ENCODE measurements at places on chromosomes 2 and 18.

- no peak for DNase-seq
These were observed 4.9 kb upstream of the CFLAR start for GRCh38 chr2:201111096-201111495.

DNA sequence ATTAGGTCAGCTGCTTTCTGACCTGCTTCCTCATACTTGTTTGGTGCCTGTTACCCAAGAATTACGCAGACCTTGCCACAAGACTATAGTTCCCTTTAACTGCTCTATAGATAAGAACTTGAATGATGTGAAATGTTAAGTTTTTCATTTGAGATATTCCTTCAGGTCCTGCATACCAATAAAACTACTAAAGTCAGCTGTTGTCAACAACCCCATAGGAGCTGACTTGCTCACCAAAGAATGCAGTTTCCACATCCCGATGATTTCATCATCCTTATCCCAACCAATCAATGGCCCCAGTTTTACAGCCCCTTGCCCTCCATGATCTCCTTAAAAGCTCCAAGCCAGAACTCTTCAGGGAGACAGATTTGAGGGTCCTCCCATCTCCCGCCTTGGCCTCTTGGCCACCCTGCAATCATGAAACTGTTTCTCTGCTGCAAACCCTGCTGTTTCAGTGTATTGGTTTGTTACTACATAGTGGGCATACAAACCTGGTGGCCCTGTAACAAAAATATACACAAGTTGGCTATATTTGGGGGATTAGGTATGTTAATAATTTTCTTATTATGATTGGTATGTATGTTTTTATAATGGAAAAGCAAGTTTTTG lies 396.3 kb upstream of the CHST9 start:
- no peak for DNase-seq

GRCh38 chr18:363301-364085 lies 95.6 kb upstream of the THOC1 start:
- DNase-seq = no peak

DNA sequence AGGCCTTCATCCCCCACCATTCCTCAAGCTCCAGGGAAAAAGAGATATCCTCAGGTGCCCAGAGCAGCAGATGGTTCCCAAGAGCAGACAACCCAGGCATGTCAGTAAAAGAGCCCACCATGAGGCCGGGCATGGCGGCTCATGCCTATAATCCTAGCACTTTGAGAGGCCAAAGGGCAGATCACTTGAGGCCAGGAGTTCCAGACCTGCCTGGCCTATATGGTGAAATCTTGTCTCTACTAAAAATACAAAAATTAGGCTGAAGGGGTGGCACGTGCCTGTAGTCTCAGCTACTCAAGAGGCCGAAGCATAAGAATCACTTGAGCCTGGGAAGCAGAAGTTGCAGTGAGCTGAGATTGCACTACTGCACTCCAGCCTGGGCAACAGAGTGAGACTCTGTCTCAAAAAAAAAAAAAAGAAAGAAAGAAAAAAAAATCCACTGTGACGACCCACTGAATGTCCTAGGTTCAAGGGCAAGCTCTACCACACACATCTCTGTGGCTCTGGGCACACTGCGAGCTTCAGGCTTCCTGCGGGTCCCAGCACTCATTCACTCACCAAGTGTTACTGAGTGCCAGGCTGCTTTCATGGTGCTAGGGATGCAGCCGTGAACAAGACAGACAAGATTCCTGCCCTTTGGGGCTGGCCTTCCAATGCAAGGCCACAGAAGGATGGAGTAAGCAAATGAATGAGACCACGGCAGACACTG lies 6.5 kb upstream of the DUSP2 start:
- no peak for DNase-seq

DNA sequence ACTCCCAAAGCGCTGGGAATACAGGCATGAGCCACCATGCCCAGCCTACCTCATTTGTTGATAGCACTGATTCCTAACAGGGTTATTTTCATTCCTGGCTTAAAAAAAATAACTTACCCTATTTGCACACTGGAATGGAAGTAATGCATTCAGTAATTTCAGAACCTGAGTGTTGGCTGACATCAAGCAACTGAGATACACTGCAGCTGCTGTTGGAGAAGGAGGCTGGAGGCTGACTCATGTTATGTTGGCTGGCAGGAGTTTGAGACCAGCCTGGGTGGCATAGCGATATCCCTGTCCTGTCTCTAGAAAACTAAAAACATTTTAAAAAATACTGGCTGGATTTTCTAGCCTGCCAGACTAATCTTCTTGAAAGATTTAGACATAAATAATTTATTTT lies 385.1 kb upstream of the MEX3C start:
- no peak for DNase-seq

- no peak for DNase-seq
These were observed 2.2 kb upstream of the MAPRE2 start for GRCh38 chr18:35038881-35039491.

GRCh38 chr18:9838144-9838877 lies 47.5 kb upstream of the TXNDC2 start:
- DNase-seq = no peak

GRCh38 chr2:129699781-129700573 lies 279.5 kb upstream of the RAB6C start:
- no peak for DNase-seq

GRCh38 chr2:187679454-187679853 lies 125.2 kb upstream of the TFPI start:
- DNase-seq = no peak

- no peak for DNase-seq
These were observed 332.8 kb upstream of the UBE2E3 start for GRCh38 chr2:180647621-180648020.

DNA sequence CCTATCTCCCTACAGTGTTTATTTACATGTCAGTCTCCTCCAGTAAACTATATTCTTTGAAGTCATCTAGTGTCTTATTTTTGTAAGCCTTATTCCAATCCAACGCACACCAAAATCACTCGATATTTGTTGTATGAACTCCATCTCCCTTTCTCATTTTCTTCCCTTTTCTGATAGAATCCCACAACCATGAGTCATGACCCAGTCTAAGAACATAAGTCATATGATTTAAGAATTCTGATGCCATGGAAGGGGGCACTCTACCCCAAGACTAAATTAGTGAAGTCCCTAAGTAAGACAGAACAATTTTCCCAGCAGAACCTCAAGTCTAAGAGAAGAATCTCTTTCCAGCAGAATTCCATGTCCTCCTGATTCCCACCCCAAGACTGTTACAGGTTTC lies 5.4 kb downstream of the CHMP3 start:
- no peak for DNase-seq

DNA sequence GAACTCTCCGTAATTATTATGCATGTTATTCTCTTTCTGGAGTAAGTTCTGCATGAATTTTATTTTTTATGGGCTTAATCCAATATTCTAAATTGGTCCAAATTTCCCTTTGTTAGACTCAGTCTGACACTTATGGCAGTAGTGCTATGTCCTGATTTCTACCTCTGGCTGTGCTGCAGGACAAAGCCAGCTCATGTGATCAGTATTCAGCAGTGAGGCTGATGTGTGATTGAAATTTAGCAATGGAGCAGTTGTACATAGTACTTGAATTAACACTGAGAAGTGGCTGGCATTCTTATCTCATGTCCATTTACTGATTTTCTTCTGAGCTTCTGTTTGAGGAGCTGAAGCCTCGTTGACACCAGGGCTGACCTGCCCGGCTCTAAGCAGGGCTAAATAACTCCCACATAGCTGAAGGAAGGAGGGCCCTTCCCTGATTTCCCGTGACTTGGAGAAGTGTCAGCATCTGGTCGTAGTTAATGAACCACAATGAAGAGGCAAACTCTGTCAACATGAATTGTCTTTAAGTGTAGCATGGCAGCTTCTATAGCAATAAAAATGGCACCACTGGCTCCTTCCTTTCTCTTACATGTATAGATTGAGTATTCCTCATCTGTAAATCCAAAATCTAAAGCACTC lies 159.0 kb upstream of the RASGRP3 start:
- no peak for DNase-seq

GRCh38 chr2:219274361-219274921 lies 4.7 kb upstream of the DNAJB2 start:
- DNase-seq = no peak

DNA sequence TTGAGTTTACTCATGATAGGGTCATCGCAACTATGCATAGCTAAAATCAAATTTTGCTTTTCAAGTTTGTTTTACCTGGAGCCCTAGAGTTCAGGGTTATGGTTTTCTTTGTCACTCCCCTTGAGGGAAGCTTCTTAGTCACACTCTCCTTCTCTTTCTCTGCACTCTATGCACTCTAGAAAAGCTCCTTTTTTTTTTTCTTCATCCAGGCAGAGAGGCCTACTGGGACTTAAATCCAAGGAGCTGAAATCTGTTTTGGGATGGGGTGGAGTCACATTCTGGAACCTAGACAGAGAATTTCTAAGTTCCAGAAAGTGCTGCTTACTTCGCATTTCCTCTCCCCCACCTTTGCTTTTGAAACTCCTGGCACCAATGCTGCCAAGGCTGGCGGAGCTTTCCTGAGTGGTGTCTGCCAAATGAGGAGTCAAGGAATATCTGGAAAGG lies 19.1 kb upstream of the IL18R1 start:
- no peak for DNase-seq

DNA sequence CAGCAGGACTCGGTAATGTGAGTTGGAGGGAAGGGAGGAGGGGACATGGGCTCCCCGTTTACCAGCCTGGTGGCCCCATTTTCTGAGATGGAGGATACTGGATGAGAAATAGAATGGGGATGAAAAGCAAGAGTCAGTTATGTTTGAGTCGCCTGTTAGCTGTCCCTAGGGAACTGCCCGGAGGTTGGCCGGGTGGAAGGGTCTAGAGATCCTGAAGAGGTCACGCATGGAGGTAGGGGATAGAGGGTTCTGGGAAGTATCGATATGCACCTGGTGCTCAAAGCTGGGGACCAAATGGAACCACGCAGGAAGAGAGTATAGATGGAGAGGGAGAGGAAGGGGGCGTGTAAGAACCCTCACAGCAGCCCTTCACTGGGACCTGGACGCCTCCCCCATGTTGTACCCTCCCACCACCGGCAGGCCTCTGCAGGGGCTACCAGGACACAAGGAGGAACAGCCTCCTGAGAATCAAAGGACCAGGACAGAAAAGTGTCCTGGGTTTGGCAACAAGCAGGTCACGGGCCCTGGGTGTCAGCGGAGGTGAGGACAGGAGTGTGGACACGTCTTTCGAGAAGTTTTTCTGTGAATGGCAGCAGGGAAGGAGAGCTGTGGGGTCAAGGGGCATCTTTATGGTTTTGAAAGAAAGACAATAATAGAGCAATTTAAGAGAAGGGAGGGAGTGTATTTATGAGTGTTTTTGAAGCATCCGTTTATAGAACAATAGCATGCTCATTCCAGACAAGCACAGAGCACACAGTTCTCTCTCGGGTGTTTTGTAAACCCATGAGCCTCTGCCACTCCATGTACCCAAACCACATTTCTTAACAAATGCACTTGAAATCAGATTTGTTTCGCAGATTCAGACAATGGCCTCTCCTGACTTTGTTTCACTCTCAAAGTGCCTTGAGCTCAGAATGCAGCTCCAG lies 132.2 kb downstream of the SMAD7 start:
- no peak for DNase-seq

GRCh38 chr18:24000613-24001490 lies 13.7 kb upstream of the TTC39C start:
- no peak for DNase-seq

DNA sequence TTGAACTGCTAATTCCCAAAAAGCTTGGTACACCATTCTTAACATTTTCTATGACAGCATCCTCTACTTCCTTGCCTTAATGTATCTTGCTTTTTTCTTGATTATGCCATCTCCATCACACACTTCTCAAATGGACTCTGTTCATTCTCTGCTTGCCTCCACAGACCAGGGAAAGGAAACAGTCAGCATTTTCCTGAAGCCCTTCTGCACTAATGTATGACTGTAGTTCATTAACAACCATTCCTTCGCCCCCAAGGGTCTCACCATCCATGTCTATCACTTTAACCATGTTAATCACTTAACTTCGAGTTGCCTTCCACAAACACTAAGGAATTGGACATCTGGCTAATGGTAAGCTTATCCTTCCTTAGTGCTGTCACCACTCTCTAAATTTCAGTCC lies 54.8 kb downstream of the COBLL1 start:
- no peak for DNase-seq

DNA sequence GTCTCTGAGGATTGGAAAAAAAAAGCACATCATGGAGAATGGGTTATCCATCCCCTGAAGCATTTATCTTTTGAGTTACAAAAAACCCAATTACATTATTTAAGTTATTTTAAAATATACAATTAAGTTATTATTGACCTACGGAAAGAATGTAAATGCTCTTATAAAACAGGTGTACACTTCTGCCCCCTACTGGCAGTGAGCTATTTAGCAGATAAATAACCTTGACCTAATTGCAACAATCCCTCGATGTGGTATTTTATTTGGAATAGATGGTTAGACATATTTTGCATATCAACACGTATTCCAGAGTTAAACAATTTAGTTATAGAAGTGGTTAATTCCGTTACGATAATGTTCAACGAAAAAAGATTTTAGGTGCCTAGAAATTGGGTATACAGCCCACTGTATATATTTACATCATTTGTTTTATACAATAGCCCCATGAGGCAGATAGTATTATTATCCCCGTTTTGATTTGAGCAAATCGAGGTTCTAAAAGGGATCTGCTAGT lies 9.1 kb upstream of the DAW1 start:
- no peak for DNase-seq

DNA sequence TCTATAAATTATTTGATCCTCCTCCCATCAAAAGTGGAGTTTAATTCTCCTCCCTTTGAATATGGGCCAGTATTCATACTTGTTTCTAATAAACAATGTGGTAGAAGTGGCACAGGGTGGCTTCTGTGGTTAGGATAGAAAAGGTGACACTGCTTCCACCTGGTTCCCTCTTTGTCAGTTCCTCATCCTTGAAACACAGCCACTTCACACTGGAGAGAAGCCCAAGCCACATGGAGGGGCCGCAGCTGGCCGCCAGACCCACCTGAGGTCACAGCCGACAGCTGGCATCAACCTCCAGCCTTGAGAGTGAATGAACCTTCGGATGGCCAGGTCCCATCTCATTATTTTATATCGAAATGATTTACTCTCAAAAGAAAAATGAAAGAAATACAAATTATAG lies 27.5 kb upstream of the SLC66A3 start:
- DNase-seq = no peak

DNA sequence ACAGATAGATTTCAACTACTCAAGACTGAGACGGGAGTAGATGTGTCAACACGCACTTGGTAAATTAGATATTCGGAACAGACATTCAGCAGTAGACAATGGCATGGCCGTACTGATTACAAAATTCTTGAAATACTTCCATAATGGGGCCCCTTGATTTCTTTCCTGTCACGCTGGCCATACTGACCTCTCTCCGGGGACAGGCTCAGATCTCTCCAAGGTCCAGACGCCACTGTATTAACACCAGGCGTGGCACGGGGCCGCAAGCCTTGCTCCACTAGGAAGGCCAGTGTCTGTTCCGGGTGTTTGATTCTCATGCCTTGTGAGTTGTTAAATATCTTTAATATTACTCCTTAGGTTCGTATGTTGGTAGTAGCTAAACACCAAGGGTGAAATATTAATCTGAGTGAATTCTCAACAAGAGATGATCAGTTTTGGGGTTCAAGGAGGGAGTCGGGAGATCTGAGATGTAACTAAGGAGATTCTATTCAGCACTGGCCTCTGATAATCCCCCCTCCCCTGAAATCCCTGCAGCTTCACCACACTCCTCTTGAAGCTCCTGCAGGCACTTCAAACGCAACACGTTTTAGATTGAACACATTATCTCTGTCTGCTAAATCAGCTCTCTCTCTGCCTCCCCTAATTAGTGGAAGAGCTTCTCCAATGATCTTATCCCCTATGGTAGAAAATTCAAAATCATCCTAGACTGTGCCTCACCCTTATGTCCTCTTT lies 2.2 kb upstream of the EHD3 start:
- no peak for DNase-seq

- no peak for DNase-seq
These were observed 88.6 kb downstream of the GLI2 start for GRCh38 chr2:120824246-120824645.

- no peak for DNase-seq
These were observed 316.9 kb upstream of the LRRTM4 start for GRCh38 chr2:77839102-77839501.
